ENCODE measurements at places on chromosomes 5 and 9. TPM values are rescaled to one million over a fixed set of nuclear protein-coding genes. Genes with fewer than 3 reads are reported as not detected.

DNA sequence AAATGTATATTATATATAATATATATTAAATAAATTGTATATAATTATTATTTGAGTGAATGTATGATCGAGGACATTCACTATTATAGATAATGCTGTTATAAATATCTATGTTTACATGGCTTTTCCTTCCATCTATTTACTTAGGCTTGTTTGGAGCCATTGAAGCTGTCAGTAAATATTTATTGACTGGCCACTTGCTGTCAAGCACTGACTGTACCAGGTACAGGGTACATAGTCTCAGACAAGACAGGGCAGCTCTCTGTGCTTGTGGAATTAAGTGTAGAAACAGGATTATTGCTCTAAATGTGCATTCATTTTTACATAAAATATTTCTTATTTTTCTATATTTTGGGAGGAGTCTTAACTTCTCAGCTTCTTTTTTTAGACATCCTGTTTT is 16.4 kb downstream of the FAXDC2 start:
- H3K27ac ChIP-seq, result no peak overlapping the region
- no peaks in the 10 kb centered on the region for H3K36me3 ChIP-seq
- H3K27me3 ChIP-seq, result no peaks in the 10 kb centered on the region
- H3K4me1 ChIP-seq, result peaks cover 7% of the 10 kb centered on the region

SLC2A8 gene
- 19.8 TPM for total RNA-seq

- H3K27ac ChIP-seq, result no peak overlapping the region
- no peaks in the 10 kb centered on the region for H3K4me1 ChIP-seq
- no peaks in the 10 kb centered on the region for H3K36me3 ChIP-seq
- no peak for DNase-seq
- H3K4me3 ChIP-seq, result no peak overlapping the region
Observed at GRCh38 chr9:18075253-18075952, 398.6 kb upstream of the ADAMTSL1 start.

KCNT1 gene
- total RNA-seq, result 7.5 TPM
